ENCODE measurements at places on chromosomes 13 and 19. TPM values are rescaled to one million over a fixed set of nuclear protein-coding genes. Genes with fewer than 3 reads are reported as not detected.

- peak; percentile 100 for DNase-seq
These were observed at the start of gene FEM1A for GRCh38 chr19:4791183-4792018. Gene FEM1A (plus strand): TSS chr19:4791734. CDS start chr19:4791855, 121 bp downstream.

DNA sequence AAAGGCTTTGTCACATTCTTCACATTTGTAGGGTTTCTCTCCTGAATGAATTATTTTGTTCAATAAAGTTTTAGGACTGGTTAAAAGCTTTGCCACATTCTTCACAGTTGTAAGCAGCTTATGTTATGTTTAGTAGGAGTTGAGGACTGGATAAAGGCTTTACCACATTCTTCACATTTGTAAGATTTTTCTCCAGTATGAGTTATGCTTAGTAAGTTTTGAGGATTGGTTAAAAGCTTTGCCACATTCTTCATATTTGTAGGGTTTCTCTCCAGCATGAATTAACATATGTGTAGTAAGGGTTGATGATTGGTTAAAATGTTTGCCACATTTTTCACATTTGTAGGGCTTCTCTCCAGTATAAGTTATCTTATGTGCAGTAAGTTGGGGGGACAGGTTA lies 79.9 kb downstream of the ZNF431 start:
- no peak for DNase-seq

MYO1F gene
- total RNA-seq: 0.15 TPM

DMKN gene
- not detected for total RNA-seq

- DNase-seq: no peak
These were observed 34.9 kb upstream of the KPNA3 start for GRCh38 chr13:49827336-49827735.

CEACAM3 gene
- not detected for total RNA-seq

DNA sequence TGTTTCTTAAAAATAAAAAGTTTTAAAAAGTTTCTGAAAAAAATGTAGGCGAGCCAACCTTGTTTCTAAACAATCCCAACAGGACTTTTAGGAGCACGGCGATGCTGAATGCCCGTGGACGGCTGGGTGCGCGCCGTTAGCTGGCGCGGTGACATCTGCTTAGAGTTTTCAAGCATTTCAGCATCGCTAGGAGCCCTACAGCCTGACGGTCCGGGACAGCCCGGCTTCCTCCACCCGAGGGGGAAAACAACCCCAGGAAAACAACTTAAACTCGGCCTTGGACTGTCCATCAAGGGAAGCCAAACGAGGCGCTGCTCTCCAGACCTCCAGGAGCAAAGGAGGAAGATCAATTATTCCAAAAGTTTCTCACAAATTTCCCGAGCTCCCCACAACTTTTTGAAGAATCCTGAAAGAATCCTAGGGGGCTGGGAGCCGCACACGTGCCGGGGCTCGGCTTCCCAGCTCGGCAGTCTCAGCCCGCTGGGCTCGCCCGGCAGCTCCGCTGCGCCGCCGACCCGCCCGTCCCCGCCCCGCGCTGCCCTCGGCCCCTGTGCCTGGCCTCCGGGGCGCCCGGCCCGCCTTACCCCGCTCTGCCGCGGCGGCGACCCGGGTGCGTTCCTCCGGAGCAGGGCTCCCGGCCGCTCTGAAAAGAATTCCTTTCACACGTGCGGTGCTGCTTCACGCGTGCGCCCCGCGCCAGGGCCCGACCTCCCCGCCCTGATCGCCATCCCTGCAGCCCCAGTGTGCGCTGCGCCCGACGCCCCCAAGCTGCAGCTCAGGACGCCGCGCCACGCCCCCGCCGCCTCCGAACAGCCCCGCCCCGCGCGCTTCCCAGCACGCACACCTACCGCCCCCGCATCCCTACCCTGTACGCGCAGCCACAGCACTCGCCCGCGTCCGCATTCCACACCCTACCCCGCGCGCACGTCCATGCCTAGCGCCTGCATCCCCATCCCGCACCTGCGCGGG lies at the start of gene GJA3:
Gene GJA3 (minus strand): TSS at position 747 of the 969 bp plus-strand sequence. CDS start 17,764 bp downstream, outside the sequence.
- DNase-seq: no peak

GRCh38 chr19:45050036-45050435 lies 11.2 kb downstream of the CLASRP start:
- no peak for DNase-seq

- DNase-seq: no peak
These were observed 80.3 kb upstream of the FRY start for GRCh38 chr13:31951215-31951678.

METTL21C gene
- total RNA-seq: not detected

GRCh38 chr13:26694609-26695359 lies 65.8 kb downstream of the GPR12 start:
- no peak for DNase-seq

DNA sequence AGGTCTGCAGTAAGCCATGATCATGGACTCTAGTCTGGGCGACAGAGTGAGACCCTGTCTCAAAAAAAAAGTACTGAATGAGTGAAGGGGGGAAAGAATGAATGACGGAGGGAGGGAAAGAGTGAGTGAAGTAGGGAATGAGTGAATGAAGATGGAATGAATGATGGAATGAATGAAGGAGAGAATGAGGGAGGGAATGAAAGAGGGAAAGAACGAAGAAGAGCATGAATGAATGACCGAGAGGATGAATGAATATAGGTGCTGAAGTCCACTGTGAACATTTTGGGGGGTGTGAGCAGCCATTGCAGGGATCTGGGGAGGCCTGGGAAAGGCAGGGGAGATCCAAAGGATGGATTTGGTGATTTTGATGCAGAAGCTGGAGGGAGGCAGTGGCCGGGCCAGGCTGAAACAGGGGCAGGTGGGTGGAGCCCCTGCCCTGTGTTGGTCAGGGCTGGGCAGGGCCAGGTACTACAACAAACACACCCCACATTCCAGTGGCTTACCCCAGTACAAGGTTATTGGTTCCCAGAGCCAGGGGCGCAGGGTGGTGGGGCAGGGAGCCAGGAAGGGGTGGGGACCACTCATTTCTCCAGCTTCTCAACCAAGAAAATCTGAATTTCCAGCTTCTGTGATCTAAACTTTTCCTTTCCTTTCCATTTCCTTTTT lies 14.3 kb downstream of the SLC27A1 start:
- DNase-seq: no peak

FBN3 gene
- total RNA-seq: not detected

CD70 gene
- total RNA-seq: 7.8 TPM

RDH8 gene
- total RNA-seq: not detected

SELENOV gene
- total RNA-seq: not detected

CLDN10 gene
- total RNA-seq: not detected

DNA sequence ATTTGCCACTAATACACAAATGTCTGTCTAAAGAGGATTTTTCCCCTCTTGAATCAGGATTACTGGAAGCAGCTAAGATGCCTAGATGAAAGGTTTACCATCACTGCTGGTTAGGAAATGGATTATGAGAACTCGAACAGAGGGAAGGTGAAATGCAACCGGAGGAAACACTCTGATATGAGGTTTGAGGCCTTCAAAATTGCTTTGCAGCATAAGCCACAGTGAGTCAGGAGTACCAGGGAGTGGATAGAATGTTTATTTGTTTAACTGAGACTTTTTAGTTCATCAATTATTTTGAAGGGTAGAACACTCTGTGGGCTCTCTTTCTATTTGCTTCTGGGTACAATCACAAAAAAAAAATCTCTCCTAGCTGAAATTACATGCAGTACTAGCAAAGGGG lies 18.1 kb downstream of the CDADC1 start:
- DNase-seq: no peak

GRCh38 chr13:34901572-34901971 lies 40.5 kb upstream of the NBEA start:
- DNase-seq: no peak

DNA sequence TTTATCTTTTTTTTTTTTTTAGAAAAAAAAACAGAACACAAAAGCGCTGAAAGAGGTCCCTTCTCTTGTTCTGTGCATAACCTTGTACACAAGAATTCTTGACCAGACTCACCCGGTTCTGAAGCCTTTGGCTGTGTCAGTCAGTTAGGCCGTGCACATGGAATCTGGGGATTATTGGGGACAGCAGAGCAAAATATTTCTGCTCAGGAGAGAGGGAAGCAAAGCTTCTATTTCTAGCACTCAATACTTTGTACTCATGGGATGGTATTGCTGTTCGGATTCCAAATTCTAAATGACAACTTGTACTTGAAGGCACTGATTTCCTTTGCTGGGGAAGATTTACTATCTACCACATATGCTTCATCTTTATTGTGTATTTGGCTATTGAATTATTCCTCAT lies 272.7 kb downstream of the NHLRC3 start:
- DNase-seq: no peak

Data from glomerular endothelial cell (primary cell).